Tongue (tissue), 3 donors: ENCODE measurements at places on chromosomes 11 and 22. TPM values are rescaled to one million over a fixed set of nuclear protein-coding genes. Genes with fewer than 3 reads are reported as not detected.
A peak's percentile ranks its signal among the peaks of the same experiment; 100 is the strongest.

The CCDC116 gene
- not detected for total RNA-seq

The KMT2A gene
- total RNA-seq = 64.5 TPM

The HYLS1 gene
- total RNA-seq = 4.6 TPM

The WNT11 gene
- 28.0 TPM for total RNA-seq

The GLYAT gene
- total RNA-seq = not detected

The OR51B4 gene
- not detected for total RNA-seq

The ANO3 gene
- 1.3 TPM for total RNA-seq

The OR52I2 gene
- not detected for total RNA-seq

The PLA2G3 gene
- 0.51 TPM for total RNA-seq

DNA sequence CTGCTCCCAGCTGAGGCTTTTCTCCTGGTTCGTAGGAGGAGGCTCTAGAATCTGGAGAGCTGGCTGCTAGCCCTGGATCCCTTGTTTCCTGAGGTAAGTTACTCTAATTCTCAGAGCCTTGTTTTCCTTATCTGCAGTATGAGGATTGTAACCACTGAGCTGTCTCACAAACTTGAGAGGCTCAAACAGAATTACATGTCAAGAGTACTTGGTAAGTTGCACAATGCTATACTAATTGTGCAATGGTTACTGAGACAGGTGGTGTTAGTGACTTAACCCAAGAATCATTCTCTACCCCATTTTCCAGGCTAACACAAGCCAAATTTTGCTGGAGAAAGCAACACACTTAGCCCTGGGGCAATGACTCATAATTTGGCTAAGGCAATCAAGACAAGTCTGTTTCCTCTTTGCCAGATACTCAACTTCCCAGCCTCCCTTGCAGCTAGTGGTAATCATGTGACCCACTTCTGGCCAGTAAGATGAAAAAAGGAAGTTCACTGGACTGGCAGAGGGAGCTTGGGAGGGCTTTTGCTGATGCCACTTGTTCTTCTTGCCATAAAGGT, 348.0 kb downstream of the TENM4 start:
- peak; percentile 56 for DNase-seq

- DNase-seq = no peak
Observed at GRCh38 chr11:65692367-65692766, 19.7 kb upstream of the KAT5 start.

- DNase-seq = peak; percentile 78
Observed at GRCh38 chr11:95156916-95157541, 67.4 kb downstream of the ENDOD1 start.

DNA sequence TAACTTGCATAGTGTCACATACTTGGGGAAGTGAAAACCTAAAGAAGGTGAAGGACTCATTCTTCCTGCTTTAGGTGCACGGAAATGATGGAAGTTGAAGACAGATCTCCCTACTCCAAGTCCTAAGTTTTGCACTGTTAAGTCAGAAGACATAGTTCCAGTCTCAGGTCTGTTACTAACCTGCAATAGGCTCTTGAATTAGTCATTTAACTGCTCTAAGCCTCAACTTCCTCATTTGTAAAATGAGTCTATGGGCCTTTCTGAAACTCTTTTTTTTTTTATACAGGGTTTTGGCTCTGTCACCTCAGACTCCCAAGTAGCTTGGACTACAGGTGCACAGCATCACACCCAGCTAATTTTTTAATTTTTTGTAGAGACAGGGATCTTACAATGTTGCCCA, 30.8 kb upstream of the POU2AF1 start:
- no peak for DNase-seq

- no peak for DNase-seq
Observed at GRCh38 chr22:28143961-28144745, 225.1 kb upstream of the PITPNB start.
